ENCODE measurements at places on chromosomes 5 and 9.

DNA sequence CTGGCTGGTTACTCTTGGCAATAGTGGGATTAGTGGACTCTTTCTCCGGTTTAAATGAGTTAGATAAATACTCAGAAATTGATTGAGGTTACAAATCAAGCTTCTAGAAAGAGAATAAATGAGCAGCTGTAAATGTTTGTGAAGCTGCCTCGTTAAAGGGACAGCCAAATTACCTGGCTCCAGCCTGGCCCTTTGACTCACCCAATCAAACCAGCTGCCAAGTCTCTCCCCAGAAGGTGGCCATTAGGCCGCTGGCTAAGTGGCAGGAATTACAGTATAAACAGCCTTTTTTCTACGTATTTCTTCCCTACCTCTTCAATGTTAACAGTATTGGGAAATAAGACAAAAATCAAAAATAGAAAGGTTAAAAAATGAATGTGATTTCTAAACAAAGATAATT, 46.0 kb upstream of the SRFBP1 start:
- no peak for DNase-seq

DNA sequence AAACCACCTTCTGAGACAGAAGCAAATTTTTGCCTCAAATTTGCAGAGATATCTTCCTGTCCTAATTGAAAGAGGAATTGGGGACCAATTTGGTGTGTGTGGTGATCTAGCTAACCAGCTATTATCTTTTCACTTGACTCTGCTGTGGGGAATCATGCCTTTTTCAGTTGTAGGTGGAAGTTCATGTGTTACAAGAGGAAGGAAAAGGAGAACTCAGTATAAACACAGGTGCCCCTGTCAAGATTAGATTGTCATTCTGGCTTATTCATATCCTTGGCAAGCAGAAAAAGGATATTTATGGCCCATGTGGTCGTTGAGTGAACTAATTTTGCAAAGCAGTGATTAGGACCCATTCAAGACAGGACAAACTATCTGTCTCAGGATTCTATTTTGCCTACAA, 336.8 kb upstream of the SLC30A5 start:
- no peak for DNase-seq

DNA sequence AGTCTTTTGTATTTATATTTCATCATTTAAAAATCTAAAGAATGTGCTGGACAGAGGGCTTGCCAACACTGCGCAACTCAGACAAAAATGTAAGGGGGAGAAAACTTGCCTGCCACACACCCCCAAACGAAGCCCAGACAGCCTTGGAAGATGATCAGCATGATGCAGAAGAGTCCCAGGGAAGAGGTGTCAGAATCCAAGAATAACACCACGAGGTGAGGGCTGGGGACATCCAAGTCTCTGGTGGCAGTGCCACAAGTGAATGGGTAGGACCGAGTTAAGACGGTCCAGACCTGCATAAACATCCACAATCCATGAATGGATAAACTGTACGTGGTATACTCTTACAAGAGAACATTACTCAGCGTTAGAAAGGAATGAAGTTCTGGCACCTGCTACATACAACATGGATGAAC, 10.4 kb downstream of the EPB41L4B start:
- no peak for DNase-seq

- DNase-seq, result no peak
These were observed 53.5 kb downstream of the KIF4B start for GRCh38 chr5:155066886-155067595.

- no peak for DNase-seq
These were observed 38.2 kb upstream of the CEP72 start for GRCh38 chr5:573976-574375.

- DNase-seq, result no peak
These were observed 305.5 kb downstream of the ZSWIM6 start for GRCh38 chr5:61637566-61637965.

Measured in activated CD4-positive, CD25-positive, alpha-beta regulatory T cell (primary cell).